Activated CD8-positive, alpha-beta T cell treated with anti-CD3 and anti-CD28 coated beads, Interleukin-2, amount 10 ng/mL, durations not matched to agents 7 days and 5 days (primary cell): ENCODE measurements at places on chromosomes 6 and 20.

DNA sequence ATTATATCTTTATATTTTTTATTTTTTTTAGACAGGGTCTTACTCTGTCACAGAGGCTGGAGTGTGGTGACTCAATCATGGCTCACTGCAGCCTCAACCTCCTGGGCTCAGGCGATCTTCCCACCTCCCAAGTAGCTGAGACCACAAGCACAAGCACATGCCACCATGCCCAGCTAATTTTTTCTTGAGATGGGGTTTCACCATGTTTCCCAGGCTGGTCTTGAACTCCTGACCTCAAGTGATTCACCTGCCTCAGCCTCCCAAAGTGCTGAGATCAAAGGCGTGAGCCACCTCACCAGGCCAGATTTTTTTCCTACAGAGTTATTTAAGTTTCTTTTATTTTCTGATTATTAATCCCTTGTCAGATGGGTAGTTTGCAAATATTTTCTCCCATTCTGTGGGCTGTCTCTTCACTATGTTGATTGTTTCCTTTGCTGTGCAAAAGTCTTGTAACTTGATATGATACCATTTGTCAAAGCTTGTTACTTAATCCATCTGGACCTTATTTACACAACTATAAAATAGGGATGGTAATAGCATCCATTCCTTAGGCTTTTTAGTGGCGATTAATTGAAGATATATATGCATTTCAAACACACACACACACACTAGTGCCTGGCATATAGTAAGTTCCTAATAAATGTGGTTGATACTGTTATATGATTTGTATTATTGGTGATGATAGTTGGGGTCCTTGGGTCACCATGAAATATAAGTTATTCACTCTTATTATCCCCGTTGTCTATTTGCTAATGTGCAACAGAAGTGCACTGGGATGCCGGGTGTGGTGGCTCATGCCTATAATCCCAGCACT, 187.1 kb downstream of the BCAS1 start:
- DNase-seq, result no peak

DNA sequence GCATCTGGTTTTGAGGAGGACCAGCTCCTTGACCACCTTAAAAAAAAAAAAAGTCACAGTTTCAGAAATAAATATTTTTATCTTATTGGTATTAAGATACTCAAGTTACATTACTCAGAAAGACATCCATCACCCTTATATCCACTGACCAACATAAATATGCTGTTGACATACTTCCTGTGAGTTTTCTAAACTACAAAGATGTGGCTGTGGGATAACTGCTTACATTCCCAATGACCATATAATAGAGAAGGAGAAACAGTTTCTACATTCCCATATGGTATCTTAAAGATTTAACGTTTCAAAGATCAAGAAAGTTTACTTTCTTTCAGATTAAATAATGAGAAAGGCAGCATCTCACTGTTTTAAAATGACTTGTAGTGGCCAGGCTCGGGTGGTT, 46.3 kb downstream of the TP53INP2 start:
- DNase-seq, result no peak

GRCh38 chr6:82246802-82247504, 591 bp downstream of the IBTK start:
- DNase-seq, result no peak

DNA sequence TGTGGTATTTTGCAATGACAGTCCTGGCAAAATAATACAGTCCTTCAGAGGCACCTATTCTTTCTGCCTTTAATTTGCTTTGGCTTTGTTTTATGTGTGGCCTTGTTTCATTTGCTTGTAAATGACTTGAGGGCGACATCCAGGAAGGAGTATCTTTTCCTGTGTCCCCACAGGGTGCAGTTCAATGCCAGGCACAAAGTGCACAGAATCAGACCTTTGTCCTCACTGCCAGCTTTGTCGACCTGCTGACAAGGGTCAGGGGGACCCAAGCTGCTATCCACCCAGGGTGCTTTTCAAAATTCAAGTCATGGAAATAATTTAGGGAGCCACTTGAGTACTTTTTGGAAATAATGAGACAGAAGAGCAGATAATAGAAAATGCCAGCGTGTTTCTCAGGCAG, 37.0 kb upstream of the CDKN1A start:
- no peak for DNase-seq

GRCh38 chr20:53872561-53873229, 197.7 kb downstream of the BCAS1 start:
- DNase-seq, result peak; percentile 78

GRCh38 chr6:39908838-39909583, 25.3 kb downstream of the MOCS1 start:
- DNase-seq, result no peak

GRCh38 chr6:79426625-79427278, 110.5 kb downstream of the LCA5 start:
- no peak for DNase-seq
